ENCODE measurements at places on chromosomes 3 and 15. TPM values are rescaled to one million over a fixed set of nuclear protein-coding genes. Genes with fewer than 3 reads are reported as not detected.
A peak's percentile ranks its signal among the peaks of the same experiment; 100 is the strongest.

DNA sequence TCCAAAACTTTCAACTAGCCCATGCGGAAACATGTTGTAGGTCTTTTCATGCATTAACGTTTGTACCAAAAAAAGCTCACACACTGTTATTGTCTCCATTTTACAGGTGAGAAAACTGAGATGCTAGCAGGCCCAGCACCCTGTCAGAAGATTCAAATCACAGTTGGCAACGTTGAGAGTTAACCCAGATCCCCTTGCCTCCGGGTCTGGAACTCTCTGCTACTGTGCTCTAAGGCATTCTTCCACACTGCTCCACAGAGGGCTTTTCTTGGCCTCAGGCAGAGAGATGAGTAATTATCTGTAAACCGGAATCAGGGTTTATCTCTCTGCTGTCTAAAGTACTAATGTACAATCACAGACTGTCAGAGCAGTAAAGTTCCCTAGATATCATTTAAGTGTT lies 186.0 kb upstream of the LPP start:
- no peak for DNase-seq

- DNase-seq: no peak
Measured at GRCh38 chr3:140455521-140456214, 222.2 kb upstream of the TRIM42 start.

GRCh38 chr15:31324186-31324585 lies 2.4 kb upstream of the KLF13 start:
- DNase-seq: no peak

DNA sequence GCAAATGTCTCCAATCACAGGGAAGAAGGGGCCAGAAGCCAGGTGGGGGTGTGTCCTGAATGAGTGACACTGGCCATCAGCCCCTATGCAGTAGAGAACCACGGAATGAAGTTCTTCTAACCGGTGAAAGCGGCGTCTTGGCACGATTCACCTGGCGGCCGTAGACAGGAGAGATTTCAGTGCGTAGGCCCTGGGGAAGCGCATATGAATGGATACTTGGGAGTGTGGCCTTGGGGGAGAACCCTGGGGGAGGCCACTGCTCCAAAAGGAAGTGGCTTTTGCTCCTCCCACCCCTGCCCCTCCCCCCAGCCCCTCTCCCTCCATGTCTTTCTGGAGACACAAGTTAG lies 43.6 kb downstream of the RBPMS2 start:
- no peak for DNase-seq

DNA sequence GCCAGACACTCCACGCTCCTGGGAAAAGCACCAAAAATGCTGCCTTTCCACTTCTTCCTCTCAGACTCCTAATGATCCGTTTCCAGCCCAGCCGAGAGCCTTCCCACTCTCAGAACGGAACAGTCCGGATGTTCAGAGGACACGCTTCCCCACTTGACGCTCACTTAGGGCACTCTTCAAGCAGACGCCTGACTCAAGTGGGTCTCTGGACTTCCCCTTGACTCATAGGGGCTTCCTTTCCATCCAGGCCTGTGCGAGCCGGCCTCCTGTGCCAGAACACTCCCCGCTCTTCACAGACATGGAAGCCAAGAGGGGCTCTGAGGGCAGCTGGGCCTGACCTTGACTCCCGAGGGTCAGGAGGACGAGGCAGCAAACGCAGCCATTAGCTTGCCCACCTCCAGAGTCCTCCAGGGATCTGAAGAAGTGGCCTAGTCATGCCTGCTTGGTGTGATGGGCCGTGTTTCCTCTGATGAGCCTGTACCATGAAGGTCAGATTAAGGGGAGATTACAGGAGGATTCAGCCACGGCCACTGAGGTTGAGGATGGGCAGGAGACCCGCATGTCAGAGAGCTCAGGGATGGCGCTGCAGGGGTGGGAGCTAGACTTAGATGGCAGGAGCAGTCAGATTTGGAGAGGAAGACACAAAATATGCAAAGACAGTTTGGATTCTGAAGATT lies 114.7 kb upstream of the TLE3 start:
- DNase-seq: peak; percentile 71

GRCh38 chr3:73101881-73102280 lies 40.4 kb downstream of the EBLN2 start:
- no peak for DNase-seq

- no peak for DNase-seq
Measured at GRCh38 chr3:149366941-149367840, 10.3 kb downstream of the TM4SF1 start.

DNA sequence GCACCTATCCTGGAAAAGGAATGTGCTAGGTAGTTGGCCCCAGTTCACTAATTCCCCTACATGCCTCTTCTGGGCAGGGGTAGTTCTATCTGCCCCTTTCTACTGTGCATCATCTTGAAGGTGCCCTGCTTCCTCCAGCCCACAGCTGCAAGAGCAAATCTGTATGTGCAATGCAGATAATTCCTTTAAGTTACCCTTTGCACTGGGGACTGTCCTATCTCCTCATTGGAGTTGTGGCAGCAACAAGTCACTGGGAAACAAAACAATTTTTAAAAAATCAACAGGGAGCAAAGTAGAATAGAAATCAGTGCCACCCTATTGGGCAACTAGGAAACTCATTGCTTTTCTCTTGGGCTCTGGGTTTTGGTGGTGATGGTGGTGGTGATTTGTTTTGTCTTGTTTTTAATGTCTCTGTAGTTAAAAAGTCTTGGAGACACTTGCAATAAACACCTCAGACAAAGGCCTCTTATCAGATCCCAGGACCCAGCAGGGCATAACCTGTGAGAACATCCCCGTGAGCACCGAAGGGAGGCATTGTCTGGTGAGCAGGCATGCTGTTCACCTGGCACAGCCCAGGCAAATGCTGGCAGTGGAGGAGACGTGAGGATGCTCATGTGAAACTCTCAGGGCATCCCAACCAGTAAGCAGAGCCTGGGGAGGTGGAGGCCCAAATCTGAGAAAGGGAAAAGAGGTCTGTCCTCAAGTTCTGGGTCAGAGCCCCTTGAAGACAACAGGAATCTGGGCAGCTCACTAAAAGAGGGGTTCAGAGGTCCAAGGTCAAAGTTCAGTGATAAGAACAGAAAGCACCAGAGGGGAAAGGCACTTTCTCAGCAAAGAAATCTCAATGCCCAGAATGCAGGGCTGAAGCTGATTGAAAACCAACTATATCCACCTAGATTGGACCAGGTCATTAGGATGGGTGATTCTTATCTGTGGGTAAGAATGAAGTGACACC lies 27.9 kb downstream of the C2CD4B start:
- DNase-seq: no peak

- DNase-seq: no peak
Measured at GRCh38 chr3:55789516-55789915, 302.4 kb upstream of the WNT5A start.

DNA sequence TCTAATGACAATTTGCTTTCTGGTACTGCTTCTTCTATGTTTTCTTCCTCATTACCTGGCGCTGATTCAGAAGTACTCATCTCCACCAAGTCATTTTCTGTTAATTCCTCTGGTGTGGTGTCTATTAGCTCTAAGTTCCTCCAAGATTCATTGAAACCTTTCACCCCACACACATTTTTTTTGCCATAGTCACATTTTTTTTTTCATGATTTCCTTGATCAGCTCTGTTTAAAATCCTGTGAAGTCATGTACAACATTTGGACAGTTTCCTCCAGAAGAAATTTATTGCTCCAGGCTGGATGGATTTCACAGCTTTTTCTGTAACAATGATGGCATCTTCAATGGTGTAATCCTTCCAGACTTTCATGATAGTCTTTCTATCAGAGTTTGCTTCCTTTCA lies 243.2 kb upstream of the VEPH1 start:
- no peak for DNase-seq

GRCh38 chr15:81418444-81418843 lies 44.4 kb upstream of the TMC3 start:
- no peak for DNase-seq

DNA sequence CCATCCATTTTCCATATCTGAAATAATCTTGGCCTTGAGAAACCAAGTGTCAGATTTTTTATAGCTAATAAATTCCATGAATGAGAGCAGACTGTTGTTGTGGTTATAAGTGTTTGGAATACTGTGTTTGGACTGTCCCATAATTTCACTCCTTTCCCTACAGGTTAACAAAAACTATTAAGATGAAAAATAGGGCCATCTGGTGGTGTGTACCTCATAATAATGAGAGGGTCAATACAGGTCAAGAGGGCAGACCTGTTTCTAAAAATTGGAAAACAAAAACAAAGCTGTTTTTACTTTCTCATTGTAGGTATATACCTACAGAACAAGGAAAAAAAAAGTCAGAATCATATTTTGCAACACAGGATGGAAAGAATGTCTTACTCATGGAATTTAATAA lies 553.8 kb upstream of the SGO1 start:
- DNase-seq: no peak

GRCh38 chr15:42858999-42859789 lies 61.4 kb downstream of the TTBK2 start:
- DNase-seq: no peak

DNA sequence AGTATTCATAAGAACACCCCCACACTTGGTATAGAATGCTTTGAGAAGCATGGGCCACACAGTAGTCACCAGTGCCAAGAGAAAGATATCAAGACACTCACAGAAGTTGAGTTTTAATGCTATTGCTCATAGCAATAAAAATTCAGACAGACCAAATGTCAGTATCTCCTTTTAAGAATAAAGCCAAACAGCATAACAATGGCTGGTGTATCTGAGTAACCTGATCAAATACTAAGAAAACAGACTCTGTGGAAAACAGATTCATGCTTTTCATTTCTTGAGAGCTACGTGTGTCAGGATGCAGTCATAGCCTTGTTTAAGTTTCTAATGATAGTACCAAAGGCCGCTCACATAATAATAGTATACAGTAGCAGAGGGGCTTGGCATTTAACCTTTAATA lies 778.5 kb downstream of the MECOM start:
- no peak for DNase-seq

DNA sequence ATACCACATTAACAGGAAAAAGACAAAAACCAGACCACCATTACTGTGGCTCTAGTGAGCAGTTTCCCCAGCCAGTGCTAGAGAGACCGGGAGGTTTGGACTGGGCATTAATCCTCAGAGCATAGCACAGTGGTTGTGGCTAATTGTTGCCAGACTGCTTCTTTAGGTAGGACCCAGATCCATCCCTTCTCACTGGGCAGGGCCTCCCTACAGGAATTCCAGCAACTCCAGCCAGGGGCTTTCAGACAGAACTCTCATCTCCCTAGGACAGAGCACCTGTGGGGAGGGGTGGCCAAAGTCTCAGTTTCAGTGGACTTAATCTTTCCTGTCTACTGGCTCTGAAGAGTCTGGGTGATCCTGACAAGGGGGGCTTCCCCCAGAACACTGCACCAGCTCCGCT lies 759.6 kb downstream of the SQOR start:
- DNase-seq: no peak

GRCh38 chr15:45635763-45636292 lies 999 bp downstream of the SQOR start:
- DNase-seq: no peak

DNA sequence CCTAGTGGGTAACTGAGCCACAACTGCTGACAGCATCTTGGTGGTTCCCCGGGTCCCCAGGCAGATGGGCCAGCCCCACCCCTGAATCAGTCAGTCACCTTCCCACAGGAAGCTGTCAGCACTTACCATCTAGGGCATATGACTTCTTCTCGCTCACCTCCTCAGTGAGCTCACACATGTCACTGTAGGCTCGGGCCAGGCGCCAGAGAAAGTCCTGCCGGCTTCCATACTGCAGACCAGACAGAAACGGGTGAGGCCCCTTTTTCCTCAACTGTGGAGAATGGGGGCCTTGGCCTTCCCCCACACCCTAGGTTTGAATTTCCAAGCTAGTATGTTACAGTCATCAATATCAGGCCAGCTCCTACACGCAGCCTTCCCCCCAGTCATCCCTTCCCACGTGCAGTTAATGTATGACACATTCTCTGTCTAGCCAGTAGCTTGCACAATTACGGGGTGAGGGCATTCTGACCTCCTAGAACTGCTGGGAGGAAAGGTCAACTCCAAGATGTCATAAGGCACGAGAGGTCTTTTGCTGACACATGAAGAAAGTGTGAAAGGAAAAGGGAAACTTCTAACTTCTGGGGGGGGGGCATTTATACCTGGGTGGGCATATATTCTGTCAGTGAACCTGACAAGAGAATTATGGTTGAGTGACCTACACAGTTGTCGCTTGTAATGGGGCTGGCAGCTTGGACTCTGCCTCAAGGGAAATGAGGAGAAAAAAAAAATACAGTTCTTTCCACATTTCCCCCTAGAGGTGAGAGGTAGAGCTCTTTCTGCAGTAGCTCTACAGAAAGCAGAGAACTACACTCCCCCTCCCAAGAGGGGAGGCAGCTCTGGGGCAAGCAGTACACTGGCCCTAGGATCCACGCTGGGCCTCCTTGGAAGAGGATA lies 10.9 kb downstream of the RMDN3 start:
- peak; percentile 66 for DNase-seq

GRCh38 chr15:80367094-80367493 lies 37.1 kb upstream of the ARNT2 start:
- DNase-seq: no peak

- no peak for DNase-seq
Measured at GRCh38 chr3:74602471-74602870, 12.0 kb downstream of the CNTN3 start.

Gene PLSCR5
- not detected for total RNA-seq

Gene DLEC1
- total RNA-seq: 2.7 TPM

Gene PGBD4
- total RNA-seq: 1.3 TPM

Gene CPNE4
- total RNA-seq: 0.26 TPM

Gene LSAMP
- 24.6 TPM for total RNA-seq

Gene NR2E3
- 0.26 TPM for total RNA-seq

Gene MAP1A
- 2.3 TPM for total RNA-seq

Gene CFAP20DC
- not detected for total RNA-seq
